ENCODE measurements at places on chromosomes 11 and 22.

DNA sequence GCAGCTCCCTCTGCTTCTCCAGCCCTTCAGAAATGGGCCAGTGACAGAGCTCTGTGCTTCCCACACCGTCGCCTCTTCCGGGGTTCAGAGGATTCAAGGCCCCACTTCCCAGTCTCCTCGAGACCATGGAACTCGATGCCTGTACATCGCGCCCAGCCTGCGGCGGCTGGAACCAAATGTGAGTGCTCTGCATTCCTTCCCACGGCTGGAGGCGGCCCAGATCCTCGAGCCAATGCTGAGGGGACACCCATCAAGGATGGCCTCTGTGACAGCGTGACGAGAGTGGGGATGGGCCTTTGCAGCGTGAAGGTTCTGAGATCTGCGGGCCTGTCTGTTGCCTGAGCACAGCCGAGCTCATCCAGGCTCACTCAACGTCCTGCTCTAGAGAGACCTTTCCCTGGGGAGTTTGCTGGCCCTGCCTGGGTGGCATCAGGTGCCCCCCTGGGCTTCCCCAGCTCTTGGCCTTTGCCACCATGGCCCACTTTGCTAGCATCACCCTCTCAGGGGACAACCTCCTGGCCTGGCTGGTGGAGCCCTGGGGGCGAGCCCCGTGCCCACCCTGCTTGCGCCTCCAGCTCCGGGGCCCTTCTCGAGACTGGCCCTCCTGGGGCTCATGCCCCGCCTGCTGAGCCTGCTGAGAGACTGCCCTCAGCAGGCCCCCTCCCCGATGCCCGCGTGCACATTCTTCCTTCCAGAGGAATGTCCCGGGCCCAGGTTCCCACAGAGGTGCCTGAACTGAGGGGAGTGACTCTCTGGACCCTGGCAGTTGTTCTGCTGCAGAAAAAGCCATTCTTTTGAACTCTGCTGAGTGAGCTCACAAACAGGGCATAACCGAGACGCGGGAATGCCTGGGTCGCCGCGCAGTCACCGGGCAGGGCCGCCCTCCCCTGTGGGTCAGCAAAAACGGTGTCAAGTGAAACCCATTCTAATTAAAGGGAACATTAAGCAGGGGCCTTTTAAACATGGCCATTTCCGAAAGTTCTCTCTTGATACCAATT is 7.3 kb upstream of the MYEOV start:
- DNase-seq: no peak

- no peak for DNase-seq
Measured at GRCh38 chr11:46616551-46617133, 385 bp downstream of the HARBI1 start.

GRCh38 chr11:56910785-56911184 is 77.9 kb upstream of the OR5AK2 start:
- no peak for DNase-seq

GRCh38 chr11:36155124-36155561 is 134.1 kb downstream of the COMMD9 start:
- DNase-seq: no peak

Measured in NCI-H2081 treated with DMSO at 0.1 percent for 48 hours (cell line).